ENCODE measurements at places on chromosomes 5 and 9.

GRCh38 chr5:178230879-178231538, 1.6 kb downstream of the PHYKPL start:
- DNase-seq, result no peak

DNA sequence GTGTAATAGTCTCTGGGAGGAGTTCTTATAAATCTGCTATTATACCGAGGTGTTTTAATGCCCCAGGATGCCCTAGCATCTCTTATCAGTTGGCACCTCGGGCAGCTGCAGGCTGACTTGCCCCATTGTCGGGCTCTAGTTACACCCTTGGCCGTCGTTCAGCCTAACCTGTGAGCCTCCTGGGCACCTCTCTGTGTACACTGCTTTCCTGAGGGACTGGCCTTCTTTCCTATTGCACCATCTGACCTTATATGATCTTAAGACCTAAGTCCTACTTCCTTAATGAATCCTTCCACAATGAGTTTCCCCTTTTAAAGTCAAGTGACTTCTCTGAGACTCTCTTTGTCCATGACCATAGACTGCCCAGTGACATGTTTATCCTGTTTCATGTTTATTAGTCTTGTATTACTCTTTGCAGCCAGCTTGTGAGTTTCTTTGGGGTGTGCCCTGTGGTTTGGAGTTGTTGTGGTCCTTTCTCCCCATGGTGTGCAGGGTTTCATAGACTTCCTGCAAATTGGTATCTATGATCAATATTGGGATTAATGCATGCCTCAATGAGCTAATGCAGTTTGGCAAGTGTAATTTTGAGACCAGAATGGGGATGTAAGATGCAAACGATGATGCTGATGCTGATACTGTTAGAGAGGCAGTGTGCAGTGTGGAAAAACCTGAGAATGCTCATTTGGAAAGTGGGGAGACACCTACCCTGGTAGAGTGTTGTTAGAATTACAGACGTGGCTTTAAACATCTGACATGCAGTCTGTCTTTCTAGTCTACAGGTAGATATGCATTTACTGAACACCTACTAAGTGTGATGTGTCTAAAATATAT, 4.9 kb downstream of the DAPK1 start:
- DNase-seq, result no peak

- no peak for DNase-seq
These were observed 133.7 kb downstream of the DIRAS2 start for GRCh38 chr9:90508940-90509339.

DNA sequence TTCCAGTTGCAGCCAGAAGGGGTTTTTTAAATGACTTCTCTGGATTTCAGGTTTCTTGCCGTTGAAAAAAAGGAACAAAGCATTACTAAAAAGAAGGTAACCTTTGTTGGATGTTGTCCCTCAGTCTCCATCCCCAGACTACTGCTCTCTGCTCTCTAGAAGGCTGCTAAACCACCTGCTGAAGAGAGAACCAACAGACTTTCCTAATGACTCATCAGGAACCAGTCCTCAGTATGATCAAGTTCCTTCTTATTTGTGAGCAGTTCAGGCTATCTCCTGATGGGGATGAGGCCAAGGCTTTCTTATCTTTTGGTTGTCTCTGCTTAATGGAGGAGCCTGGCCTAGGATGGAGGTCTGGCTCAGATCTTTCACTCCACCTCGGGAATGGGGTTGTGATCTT, 4.1 kb downstream of the KIF4B start:
- DNase-seq, result no peak

All from activated gamma-delta T cell (primary cell).